Activated T-helper 1 cell treated with anti-CD3 and anti-CD28 coated beads, Interleukin-2, amount 50 U/mL, for 16 hours (primary cell): ENCODE measurements at places on chromosomes 7 and 10.

GRCh38 chr7:68828575-68828974 lies 769.7 kb upstream of the AUTS2 start:
- no peak for DNase-seq

DNA sequence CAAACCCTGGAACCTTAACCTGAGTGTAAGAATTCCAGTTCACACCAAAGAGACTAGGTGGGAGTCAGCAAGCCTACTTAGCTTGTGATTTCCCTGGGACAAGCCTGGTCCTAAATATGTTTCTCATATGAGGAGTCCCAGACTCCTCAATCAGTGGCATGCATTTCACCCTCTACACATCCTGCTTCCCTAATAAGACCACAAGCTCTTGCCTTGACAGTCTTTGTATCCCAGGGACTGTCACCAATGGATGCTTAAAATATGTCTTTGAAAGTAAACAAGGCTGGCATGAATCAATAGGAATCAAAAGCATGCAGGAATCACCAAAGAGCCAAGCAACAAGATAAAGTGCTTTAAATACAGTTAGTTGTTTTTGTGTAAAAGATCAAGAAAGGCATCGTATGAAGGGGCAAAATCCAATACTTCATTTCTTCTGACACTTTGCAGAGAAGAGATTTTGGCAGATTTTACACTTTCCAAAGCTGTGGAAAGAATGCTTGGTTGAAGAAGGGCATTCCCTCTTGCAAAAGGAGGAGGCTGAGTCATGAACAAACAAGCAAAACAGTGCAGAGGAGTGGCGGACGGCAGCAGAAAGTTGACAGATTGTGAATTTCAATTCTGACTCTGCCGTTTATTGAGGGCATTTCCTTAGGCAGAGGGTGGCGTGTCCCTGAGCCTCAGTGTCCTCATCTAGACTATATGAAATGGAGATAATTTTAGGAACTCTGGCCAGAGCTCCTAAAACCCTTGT lies 8.5 kb upstream of the NFE2L3 start:
- no peak for DNase-seq

DNA sequence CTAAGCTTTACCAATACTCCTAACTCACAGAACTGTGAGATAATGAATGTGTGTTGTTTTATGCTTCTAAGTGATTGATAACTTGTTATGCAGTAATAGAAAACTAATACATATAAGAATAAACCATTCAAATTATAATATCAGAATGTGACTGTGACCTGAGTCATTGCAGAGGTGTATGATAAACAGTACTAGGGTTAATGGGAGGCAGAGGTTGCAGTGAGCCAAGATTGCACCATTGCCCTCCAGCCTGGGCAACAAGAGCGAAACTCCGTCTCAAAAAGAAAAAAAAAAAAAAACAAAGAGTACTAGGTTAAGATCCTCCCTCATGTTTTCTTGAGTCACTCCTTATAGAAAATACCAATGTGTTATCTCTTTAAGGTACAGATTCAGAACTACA lies 950.3 kb downstream of the SORCS1 start:
- DNase-seq: no peak

- no peak for DNase-seq
These were observed 2.3 kb downstream of the IGF2BP3 start for GRCh38 chr7:23467806-23468525.

- no peak for DNase-seq
These were observed 8.9 kb downstream of the DENND11 start for GRCh38 chr7:141693082-141693481.

DNA sequence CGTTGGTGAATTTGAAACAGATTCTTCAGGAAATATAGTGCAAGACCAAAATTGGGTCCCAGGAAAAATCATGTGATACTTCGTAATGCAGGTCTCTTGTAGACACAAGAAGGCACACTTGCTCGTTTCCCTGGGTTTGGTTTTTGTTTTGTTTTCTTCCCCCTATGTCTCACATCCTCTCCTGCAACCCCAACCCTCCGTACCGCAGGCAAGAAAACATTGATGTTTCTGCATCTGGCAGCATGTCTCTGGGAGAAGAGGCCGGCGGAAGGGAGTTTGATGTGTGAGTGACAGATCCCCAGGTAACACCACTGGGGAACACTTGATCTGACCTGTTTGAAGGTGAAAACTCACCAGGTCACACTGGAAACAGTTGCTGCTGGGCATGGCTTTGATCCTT lies 718.5 kb downstream of the AUTS2 start:
- DNase-seq: no peak
